ENCODE measurements at places on chromosomes 2 and 18.

DNA sequence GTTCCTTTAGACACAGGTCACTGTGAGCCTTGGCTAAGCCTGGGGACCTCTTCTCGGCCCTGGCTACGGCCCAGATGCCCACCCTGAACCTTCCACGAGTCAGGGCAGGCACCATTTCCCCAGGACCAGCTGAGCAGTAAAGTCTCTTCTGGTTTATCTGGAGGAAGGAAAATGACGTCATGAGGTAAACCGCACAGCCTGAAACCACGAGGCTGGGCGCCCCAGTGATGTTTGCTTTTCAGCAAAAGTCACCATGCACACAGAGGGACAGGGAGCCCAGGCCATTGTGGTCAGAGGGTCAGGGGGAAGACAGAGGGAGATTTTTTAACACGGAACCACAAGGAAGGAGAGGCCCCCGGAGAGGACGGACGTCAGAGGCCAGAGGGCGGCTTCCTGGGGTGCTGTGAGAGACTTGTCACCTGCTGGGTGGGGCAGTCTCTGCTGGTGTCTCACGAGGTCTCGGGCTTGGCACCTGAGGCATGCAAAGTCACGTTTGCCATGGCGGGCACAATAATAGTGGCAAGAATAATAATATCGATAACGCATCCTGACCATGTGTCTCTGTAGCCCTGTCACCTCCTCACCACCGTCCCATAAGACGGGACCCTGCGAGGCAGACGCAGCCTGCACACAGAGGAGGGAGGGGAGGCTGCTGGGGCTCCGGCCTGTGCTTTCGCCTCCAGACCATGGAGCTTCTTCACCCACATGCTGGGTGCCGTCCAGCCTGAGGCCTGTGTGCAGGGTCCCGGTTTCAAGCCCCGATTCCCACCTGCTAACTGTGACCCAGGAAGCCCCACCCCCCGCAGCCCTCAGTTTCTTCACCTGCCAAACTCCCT, 33.2 kb upstream of the FOSL2 start:
- DNase-seq: peak; percentile 82

- no peak for DNase-seq
These were observed 37.3 kb upstream of the TMEM247 start for GRCh38 chr2:46441838-46442712.

- DNase-seq: no peak
These were observed 16.2 kb downstream of the AFF3 start for GRCh38 chr2:100126201-100126600.

- no peak for DNase-seq
These were observed 329.6 kb upstream of the MAP2 start for GRCh38 chr2:209094221-209094620.

DNA sequence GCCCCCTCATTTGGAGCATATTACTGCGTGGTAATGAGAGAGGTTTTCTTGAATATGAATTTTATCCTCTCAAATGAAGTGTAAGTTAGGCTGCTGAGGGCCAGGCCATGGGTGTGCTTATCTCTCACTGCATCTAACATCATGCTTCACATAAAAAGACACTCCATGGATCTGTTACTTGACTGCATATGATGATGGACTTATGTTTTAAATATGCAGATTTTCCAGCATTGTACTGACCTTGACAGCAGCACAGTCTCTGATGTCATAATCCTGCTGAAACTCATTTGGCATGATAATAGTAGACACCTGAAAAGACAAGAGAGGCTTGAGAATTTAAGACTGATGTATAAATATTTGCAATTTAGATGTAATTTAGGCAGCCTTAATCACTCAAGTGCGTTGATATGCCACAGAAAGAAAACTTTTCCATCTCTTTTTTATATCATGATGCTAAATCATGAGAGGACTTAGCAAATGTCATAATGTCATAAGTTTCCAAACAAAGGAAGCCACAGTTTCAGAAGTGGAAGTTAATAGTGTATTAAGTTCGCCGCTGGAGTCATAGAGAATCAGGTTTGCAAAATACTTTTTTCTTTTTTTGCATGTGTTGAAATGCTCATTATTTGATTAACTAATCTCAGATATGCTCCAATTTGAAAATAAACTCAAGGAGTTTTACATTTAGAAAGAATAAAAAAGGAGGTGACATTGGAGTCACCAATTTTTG, 62.7 kb upstream of the CD302 start:
- no peak for DNase-seq

Data from CD8-positive, alpha-beta memory T cell (primary cell).